ENCODE measurements at places on chromosomes 3 and 15. TPM values are rescaled to one million over a fixed set of nuclear protein-coding genes. Genes with fewer than 3 reads are reported as not detected.

The ST8SIA2 gene
- total RNA-seq: not detected

The TF gene
- 0.32 TPM for total RNA-seq

The AHSG gene
- not detected for total RNA-seq

The BUB1B gene
- 1.5 TPM for total RNA-seq

The ZKSCAN7 gene
- total RNA-seq: 6.2 TPM

The AP3S2 gene
- total RNA-seq: 23.6 TPM
